Memory B cell (primary cell): ENCODE measurements at places on chromosomes 7 and 10.

DNA sequence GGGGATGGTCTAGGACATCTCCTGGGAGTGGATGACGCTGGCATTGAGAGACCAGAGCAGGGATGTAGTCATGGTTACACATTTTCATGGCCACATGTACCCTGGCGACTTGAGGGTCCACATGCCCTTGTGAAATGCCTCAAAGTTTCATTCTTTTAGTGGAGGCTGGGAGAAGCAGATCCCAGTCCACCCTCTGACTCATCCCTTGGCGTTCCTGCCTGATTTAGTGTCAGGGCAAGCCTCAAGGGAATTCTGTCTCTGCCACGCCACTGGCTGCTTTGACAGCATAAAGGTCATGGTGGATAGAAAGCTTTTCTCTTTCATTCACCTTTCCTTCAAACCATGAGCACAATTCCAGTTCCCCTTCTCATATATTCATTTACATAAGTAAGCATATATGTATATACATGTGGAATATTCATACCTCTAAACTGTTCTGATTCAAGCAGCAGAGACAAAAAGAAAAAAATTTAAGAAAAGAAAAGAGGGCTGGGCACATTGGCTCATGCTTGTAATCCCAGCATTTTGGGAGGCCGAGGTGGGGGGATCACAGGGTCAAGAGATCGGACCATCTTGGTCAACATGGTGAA is 21.8 kb upstream of the KIF5B start:
- no peak for DNase-seq

- DNase-seq, result no peak
Measured at GRCh38 chr10:131346456-131346855, 34.9 kb upstream of the TCERG1L start.

DNA sequence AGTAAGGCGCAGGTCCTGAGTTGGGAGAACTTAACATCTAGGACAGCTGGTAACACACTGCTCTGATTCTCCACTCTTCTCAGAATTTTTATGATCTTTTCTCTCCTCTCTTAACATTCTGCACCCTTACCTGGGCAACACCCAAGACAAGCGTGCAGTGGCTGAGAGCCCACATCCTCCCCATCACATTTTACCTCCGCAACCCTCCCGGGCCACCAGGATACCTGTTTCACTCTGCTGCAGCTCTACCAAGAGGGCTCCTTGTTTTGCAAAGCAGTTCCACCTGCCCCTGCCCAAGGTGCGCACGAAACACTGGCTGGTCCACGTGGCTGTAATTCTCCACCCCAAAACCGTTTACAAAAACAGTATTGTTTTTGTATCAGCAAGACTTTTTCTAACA is 81.5 kb downstream of the ITIH5 start:
- no peak for DNase-seq

- peak; percentile 16 for DNase-seq
Measured at GRCh38 chr7:10940704-10941355, 32.8 kb upstream of the PHF14 start.

DNA sequence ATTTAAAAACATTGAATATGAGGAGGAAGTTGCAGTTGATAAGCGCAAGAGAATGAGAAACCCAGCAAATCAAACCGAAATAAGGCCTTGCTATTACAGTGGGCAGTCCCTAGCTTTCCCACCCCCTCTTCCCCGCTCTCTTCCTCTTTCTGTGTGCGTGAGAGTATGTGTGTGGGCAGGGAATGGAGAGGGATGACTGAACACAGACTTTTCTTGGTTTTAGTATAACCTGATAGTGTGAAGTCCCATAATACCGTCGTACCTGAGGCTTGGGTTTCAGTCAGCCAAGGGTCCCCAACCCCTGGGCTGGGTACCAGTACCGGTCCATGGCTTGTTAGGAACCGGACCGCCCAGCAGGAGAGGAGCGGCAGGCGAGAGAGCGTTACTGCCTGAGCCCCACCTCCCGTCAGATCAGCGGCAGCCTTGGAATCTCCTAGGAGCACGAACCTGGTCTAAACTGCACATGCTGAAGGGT is 255.3 kb downstream of the CELF2 start:
- no peak for DNase-seq

DNA sequence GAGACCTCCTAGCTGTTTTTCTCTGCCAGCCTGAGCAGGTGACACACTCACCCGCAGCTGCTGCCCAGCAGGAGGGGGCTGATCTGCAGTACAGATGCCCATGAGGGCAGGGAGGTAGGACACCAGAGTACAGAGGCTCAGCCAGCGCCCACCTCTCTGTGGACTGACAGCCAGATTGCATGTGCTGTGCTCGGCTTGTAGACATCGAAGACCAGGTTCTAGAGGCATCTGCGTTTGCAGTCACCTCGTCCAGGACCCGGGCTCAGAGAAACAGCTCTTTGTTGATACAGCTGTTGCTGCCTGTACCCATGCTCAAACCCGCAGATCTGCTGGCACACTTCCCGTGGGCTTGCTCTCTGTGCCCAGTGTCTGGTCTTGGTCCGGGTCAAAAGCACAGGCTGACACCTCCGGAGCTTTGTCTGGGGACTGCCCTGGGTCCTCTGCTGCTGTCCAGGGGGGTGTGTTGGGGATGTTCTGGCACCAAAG is 224.7 kb downstream of the GLRX3 start:
- DNase-seq, result no peak

DNA sequence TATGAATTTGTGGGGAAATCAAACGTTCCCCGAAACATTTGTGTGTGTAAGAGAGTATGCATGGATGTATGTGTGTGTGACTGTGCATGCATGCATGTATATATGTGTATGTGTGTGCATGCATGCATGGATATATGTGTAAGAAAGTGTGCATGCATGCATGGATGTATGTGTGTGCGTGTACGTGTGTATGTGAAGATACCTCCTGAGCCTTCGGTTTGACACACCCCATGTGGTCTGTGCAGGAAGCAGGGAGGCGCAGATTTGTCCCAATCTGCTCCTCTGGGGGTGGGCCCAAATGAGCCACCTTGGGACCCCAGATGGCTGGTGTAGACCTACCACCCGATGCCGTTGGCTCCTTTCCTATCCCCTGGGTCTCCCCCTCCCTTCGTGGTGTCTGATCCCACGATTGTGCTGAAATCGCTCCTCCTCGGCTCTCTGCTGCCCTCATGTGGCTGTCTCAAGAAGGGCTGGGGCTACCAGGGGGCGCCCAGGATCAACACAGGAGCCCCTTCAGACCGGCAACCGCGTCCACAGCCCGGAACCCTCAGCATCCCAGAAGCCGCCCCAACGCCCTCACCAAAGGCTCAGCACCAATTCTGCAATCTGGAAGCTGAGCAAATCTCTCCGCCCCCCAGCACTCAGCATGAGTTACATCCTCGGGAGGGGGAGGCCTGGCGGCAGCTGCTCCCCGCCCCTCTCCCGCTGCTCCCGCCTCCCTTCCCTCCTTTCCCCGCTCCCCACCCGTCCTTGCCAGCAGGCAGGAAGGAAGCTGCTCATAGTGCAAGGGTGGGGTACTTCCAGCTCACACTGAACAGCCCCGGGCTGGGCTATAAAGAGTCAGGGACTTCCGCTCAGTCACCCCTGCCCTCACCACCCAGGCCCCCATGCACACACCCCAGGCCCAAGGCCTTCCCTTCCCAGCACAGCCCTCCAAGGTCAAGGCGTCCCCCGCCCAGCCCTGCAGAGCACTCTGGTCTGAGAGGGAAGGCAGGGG is 2.3 kb upstream of the NOS3 start:
- peak; percentile 73 for DNase-seq

GRCh38 chr10:91520661-91521060 is 110.5 kb downstream of the HECTD2 start:
- DNase-seq, result no peak
